ENCODE measurements at places on chromosomes 5 and 9.

DNA sequence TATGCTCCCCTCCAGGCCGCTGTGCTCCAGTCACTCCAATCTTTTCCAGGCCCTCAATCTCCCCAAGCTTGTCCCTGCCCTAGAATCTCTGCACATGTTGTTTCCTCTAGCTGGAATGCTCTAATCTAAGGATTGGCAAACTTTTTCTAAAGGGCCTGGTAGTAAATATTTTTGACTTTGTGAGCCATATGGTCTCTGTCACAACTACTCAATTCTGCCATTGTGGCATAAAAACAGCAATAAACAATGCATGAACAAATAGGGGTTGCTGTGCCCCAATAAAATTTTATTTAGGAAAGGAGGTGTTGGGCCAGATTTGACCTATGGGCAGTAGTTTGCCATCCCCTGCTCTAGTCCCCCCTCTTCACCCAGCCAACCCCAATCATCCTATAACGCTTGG lies 150.5 kb upstream of the LRRTM2 start:
- peak; percentile 42 for DNase-seq

GRCh38 chr5:39775086-39775796 lies 350.5 kb upstream of the DAB2 start:
- no peak for DNase-seq

DNA sequence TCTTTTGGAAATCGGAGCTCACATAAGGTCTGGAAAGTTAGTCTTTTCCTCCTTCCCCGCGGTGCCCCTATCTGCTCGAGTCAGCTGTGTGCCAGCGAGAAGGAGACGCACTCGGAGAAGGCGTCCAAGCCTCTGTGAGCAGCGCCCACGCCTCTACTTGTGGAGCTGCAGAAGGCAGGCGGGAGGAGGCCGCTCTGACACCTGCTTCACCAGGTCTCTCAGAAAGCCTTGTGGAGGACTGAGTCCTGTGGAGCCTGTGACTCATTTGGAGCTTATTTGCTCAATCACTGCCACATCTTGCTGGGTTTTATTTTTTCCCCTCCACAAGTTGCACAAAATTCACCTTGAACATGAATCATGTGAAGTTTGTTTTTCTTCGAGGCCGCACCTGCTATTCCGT lies 117.5 kb downstream of the IRX2 start:
- DNase-seq, result no peak

GRCh38 chr5:537621-538071 lies 13.4 kb upstream of the SLC9A3 start:
- no peak for DNase-seq

GRCh38 chr9:128829477-128830251 lies at the start of gene SPOUT1:
SPOUT1 (minus strand) TSS chr9:128829794; CDS start chr9:128829780, 14 bp downstream.
- DNase-seq, result peak; percentile 99

DNA sequence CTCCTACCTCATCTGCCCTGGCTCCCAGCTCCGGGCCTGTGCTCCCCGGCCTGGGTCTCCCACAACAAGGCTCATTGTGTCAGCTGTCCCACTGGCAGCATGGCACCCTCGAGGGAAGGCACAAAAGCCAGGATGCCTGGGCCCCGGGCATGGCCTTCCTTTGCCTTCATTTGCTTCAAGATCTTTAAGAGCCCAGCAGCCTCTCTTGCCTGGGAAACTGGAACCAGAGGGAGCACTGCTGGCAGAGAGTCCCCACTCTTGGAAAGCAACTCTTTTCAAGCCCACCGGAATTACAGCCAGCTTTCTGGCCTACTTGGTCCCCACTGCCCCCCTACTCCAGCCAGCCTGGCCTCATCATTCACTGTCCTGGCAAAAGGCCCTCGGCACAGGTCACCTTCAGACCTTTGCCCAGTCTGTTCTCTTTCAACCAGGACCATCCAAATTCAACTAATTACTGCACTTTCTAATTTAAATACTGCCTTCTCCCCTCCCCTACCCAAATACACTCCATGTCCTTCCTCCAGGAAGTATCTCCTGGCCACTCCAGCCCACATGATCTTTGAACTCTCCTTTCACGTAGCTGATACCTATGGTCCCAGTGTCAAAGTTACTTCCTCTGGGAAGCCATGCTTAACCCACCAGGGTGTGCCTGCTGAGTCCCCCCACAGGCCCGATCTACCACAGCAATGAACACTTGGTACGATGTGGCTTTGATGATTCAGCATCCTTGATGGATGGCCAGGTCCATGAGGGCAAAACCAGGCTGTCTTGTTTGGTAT lies 8.9 kb downstream of the ZER1 start:
- DNase-seq, result no peak

GRCh38 chr5:125411744-125412560 lies 665.5 kb upstream of the ZNF608 start:
- no peak for DNase-seq

DNA sequence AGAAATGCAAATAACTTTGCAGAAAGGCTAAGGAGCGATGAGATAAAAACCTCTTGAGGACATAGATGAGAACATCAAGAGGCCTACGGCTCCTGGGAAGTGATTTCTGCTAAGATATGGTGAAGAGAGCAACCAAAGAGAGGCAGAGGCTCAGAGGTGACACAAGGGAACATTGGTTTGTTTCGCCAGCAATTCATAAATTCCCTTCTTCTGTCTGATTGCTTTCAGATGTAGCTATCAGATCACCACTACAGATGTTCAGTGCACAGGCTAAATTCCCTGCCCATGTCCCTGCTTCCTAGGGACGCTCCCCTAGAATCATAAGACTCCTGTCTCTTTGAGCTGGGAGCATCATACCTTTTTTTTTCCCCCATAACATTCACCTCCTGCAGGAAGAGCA lies 11.2 kb downstream of the AGXT2 start:
- no peak for DNase-seq

- DNase-seq, result no peak
Measured at GRCh38 chr5:57768745-57769144, 286.1 kb upstream of the ACTBL2 start.

DNA sequence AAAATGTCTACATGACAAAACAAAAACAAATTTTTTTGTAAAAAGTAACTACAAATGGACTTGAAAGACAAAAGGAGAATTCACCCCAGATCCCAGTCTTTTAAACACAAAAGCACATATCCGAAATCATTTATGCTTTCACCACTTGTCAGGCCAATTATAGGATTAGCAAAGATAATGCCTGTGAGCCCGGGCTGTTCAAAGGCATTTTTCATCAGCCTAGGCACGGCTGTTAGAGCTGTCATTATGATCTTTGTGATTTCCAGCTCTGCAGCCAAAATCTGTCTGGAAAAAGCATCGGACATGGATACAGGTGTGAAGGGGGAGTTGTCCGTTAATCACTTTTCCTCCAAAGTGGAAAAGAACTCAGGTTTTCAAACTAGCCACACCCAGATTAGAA lies 23.6 kb upstream of the RAB14 start:
- no peak for DNase-seq

Measured in esophagus muscularis mucosa (tissue), 4 donors.